Osteoblast (primary cell): ENCODE measurements at places on chromosomes 16 and 17. TPM values are rescaled to one million over a fixed set of nuclear protein-coding genes. Genes with fewer than 3 reads are reported as not detected.
A peak's percentile ranks its signal among the peaks of the same experiment; 100 is the strongest.

GRCh38 chr17:15909481-15909991 is 35.4 kb upstream of the ADORA2B start:
- H3K27ac ChIP-seq: no peak overlapping the region
- H3K4me1 ChIP-seq: peaks cover 6% of the 10 kb centered on the region
- H3K4me3 ChIP-seq: no peak overlapping the region
- H3K36me3 ChIP-seq: no peaks in the 10 kb centered on the region

Gene MAPT
- total RNA-seq: 0.29 and 0.36 TPM in 2 replicates

Gene NCOR1
- total RNA-seq: 70.7 and 86.9 TPM in 2 replicates

- no peak overlapping the region for H3K27ac ChIP-seq
- H3K27me3 ChIP-seq: peaks cover 3% of the 10 kb centered on the region
- H3K36me3 ChIP-seq: no peaks in the 10 kb centered on the region
- no peak for DNase-seq
- H3K4me1 ChIP-seq: no peaks in the 10 kb centered on the region
These were observed 125.7 kb upstream of the CDH5 start for GRCh38 chr16:66240631-66241395.

- DNase-seq: peak; percentile 45
- H3K4me3 ChIP-seq: no peak overlapping the region
These were observed 26.5 kb upstream of the LASP1NB start for GRCh38 chr17:38898812-38899348.

- H3K4me1 ChIP-seq: peaks cover 4% of the 10 kb centered on the region
- no peak overlapping the region for H3K27ac ChIP-seq
- no peaks in the 10 kb centered on the region for H3K27me3 ChIP-seq
- peaks cover 69% of the 10 kb centered on the region for H3K36me3 ChIP-seq
- no peak overlapping the region for H3K4me3 ChIP-seq
- DNase-seq: no peak
These were observed 17.5 kb downstream of the EMC8 start for GRCh38 chr16:85781695-85782370.

GRCh38 chr17:45155483-45155882 is 6.2 kb upstream of the HEXIM2 start:
- no peaks in the 10 kb centered on the region for H3K27me3 ChIP-seq
- H3K4me3 ChIP-seq: no peak overlapping the region
- H3K36me3 ChIP-seq: no peaks in the 10 kb centered on the region
- no peak for DNase-seq

Gene RPH3AL
- total RNA-seq: 2.9 and 3.2 TPM in 2 replicates

Gene ASGR1
- 0.88 and 1.1 TPM in 2 replicates for total RNA-seq

GRCh38 chr16:87945351-87946042 is 5.7 kb upstream of the BANP start:
- no peaks in the 10 kb centered on the region for H3K36me3 ChIP-seq
- no peaks in the 10 kb centered on the region for H3K27me3 ChIP-seq
- H3K27ac ChIP-seq: peak overlapping the region; percentile 24

DNA sequence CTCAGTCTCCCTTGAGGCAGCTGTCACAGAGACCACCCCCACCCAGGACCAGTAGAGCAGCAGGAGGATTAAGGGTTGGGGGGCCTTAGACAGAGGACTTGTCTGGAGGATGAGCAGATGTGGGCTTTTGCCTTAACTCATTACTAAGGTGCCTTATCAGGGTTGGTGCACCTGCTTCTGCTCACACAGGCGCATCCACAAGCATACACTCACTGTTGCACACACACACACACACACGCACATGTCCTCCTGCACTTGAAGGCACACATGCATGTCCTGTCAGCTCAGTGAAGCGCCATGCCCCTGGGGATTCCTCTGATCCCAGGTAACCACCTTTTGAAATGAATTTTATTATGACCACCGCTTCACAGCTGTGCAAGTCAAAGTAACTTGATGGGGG is 1.2 kb downstream of the GFAP start:
- no peak overlapping the region for H3K4me3 ChIP-seq
- H3K27ac ChIP-seq: no peak overlapping the region
- DNase-seq: peak; percentile 73
- no peaks in the 10 kb centered on the region for H3K36me3 ChIP-seq

Gene EPOP
- 1.2 and 2.2 TPM in 2 replicates for total RNA-seq

GRCh38 chr17:10294180-10294579 is 78.6 kb downstream of the MYH13 start:
- no peaks in the 10 kb centered on the region for H3K4me1 ChIP-seq
- no peak overlapping the region for H3K27ac ChIP-seq
- no peak overlapping the region for H3K4me3 ChIP-seq
- DNase-seq: no peak
- H3K36me3 ChIP-seq: no peaks in the 10 kb centered on the region

Gene SLFN12
- 19.9 and 25.6 TPM in 2 replicates for total RNA-seq

Gene KRTAP1-1
- 2.2 and 2.4 TPM in 2 replicates for total RNA-seq

Gene DERL2
- 29.8 and 31.5 TPM in 2 replicates for total RNA-seq

DNA sequence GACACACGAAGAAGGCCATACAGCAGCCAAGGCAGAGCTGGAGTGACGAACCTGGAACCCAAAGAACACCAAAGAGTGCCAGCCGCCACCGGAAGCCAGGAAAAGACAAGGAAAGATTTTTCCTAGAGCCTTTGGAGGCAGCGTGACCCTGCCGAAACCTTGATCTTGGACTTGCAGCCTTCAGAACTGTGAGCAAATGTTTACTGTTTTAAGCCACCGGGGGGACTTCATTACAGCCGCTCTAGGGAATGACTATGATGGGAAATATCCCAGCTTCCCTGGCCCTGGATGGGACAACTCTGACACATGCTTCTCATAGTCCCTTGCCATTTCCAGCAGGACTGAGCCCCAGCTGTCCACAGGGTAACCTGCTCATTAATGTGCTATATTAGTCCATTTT is 270.6 kb downstream of the HAPSTR1 start:
- H3K27me3 ChIP-seq: no peaks in the 10 kb centered on the region
- H3K4me3 ChIP-seq: no peak overlapping the region
- H3K4me1 ChIP-seq: no peaks in the 10 kb centered on the region
- H3K27ac ChIP-seq: no peak overlapping the region

GRCh38 chr16:19689342-19689741 is 28.7 kb downstream of the KNOP1 start:
- no peak overlapping the region for H3K4me3 ChIP-seq
- H3K4me1 ChIP-seq: no peaks in the 10 kb centered on the region
- H3K36me3 ChIP-seq: peaks cover 33% of the 10 kb centered on the region
- no peaks in the 10 kb centered on the region for H3K27me3 ChIP-seq
- no peak for DNase-seq

- H3K27ac ChIP-seq: peak overlapping the region; percentile 60
- peaks cover 62% of the 10 kb centered on the region for H3K4me1 ChIP-seq
- H3K27me3 ChIP-seq: no peaks in the 10 kb centered on the region
- DNase-seq: no peak
These were observed 22.9 kb downstream of the FAM20A start for GRCh38 chr17:68578236-68578635.

- no peak for DNase-seq
- no peaks in the 10 kb centered on the region for H3K27me3 ChIP-seq
- H3K4me3 ChIP-seq: no peak overlapping the region
- no peak overlapping the region for H3K27ac ChIP-seq
- H3K36me3 ChIP-seq: no peaks in the 10 kb centered on the region
- no peaks in the 10 kb centered on the region for H3K4me1 ChIP-seq
These were observed 416.5 kb downstream of the UTP18 start for GRCh38 chr17:51676691-51677487.

GRCh38 chr16:7390974-7391373 is 58.3 kb downstream of the RBFOX1 start:
- H3K27me3 ChIP-seq: no peaks in the 10 kb centered on the region
- no peak for DNase-seq
- no peak overlapping the region for H3K4me3 ChIP-seq
- H3K27ac ChIP-seq: no peak overlapping the region

DNA sequence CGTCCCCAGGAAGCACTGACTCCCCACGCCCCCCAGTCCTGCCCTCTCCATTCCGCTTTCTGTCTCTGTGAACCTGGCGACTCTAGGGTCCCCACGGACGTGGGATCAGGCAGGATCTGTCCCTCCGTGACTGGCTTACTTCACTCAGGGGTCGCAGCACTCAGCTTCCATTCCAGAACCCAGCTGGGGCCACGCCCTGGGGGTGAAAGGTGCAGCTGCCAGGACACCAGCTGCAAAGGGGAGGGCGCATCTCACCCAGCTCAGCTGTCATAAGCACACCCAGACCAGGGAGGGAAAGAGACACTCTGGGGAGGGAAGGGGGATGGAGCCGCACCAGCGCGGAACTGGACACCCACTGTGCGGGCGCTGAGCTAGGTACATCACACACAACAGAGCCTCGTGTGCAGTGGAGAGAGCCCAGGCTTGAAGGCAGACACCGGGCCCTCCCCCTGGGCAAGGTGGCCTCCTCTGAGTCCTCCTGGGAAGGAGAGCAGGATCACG is 18.5 kb upstream of the HEXD start:
- H3K27ac ChIP-seq: no peak overlapping the region
- H3K27me3 ChIP-seq: no peaks in the 10 kb centered on the region
- peak; percentile 76 for DNase-seq
- no peaks in the 10 kb centered on the region for H3K36me3 ChIP-seq

Gene KCNH6
- total RNA-seq: not detected in 2 replicates

DNA sequence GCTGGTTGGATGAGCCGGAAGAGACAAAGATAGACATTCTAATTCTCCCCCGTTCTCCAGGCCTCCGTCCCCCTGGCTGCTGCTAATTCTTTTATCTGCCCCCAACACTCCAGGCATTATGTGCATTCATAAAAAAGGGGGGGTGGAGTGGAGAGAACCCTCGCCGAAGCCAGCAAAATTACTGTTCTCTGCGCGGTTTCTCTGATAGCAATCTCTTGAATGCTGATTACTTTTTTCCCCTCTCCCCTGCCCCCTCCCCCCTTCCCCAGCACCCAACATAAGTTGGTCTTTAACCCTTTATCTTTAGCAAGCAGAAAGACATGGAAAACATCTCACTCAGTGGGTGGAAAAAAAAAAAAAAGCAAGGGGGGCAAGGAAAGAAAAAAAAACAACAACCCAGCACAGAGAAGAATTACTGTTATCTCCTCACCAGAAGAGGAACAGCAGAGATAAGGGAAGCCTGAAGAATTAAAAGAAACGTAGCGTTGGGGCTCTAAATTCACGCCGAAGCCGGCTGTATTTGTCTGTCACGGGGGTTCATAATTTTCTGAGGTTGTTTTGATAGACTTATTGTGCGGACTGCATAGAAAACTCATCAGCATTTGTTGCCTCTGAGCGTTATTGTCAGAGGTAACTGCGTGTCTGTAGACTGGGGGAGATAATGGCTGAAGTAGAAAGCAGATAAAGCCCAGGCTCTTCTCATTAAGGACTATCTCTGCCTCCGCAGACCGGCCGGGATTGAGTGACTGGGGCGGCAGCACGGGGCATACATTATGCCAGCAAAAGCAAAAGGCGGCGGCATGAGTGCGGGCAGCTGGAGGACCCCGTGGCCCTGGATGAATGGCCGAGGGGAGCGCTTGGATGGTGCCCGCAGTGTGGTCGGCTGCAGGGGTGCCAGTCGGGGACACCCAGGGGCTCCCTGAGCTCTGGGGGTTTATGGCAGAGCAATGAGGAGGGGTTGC is 126.9 kb downstream of the MRM1 start:
- peaks cover 25% of the 10 kb centered on the region for H3K27me3 ChIP-seq
- H3K4me3 ChIP-seq: no peak overlapping the region
- no peaks in the 10 kb centered on the region for H3K4me1 ChIP-seq
- H3K27ac ChIP-seq: no peak overlapping the region
- no peaks in the 10 kb centered on the region for H3K36me3 ChIP-seq
